Globus pallidus (tissue), 1 donor: ENCODE measurements at places on chromosomes 5 and 9.

DNA sequence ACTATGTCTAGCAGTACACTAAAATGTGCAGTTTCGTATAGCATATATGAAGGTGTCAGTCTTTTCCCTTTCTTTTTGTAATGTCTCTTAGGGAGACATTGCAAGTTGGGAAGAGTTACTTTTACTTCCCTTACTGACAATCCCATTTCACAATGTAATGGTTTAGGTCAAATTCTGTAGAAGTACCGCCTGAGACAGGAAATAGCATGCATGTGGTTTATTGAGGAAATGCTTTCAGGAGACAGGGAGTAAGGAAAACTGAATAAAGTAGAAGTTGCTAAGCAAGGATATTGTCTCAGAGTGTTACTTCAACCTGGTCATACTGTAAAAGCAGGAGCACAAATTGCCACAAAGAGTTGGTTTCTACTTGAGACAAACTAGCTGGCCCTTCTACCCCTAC lies 32.1 kb upstream of the MSANTD3 start:
- no peak for DNase-seq

DNA sequence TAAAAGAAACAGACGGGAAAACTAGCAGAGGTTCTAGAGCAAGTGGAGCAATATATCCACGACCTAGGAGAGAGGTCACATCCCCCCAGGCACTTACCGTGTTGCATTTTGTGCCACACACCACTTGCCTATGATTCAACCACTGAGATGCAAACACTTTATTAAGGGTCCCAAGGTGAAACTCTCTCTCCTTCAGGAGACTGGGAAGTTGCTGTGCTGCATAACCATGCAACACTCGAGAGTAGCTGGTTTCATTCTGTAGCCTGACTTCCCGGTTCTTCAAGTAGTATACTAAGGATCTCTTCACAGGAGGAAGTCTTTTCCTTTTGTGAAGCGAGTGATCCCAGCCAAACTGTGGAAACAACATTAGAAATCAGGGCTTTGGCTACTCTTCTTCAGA lies 1.6 kb downstream of the DCAF12 start:
- DNase-seq = no peak

DNA sequence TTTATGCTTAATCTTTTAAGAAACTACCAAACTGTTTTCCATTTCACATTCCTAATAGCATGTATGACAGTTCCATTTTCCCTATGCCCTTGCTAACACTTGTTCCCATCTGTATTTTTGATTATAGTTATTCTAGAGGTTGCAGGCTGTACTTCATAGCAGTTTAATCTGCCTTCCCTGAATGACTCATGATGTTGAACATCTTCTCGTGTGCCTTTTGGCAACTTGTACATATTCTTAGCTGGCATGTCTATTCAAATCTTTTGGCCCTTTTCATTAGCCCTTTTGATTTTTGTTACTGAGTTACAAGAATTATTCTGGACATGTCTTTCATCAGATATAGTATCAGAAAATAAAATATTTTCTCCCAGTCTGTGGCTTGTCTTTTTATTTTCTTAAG lies 320.3 kb downstream of the DIRAS2 start:
- no peak for DNase-seq

DNA sequence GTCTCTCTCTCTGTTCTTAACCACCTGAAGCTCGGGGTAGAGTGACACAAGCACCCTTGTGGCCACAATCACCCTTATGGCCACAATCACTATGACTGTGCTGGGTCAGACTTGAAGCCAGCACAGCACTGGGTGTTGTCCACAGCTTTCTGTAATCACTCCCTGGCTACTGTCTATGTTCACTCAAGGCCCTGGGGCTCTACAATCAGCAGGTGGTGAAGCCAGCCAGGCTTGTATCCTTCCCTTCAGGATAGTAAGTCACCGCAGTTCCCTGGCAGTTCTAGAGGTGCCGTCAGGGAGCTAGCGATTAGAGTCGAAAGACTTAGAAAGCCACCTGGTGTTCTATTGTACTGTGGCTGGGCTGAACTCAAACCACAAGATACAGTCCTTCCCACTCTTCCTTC lies 44.2 kb downstream of the GDA start:
- DNase-seq = no peak

DNA sequence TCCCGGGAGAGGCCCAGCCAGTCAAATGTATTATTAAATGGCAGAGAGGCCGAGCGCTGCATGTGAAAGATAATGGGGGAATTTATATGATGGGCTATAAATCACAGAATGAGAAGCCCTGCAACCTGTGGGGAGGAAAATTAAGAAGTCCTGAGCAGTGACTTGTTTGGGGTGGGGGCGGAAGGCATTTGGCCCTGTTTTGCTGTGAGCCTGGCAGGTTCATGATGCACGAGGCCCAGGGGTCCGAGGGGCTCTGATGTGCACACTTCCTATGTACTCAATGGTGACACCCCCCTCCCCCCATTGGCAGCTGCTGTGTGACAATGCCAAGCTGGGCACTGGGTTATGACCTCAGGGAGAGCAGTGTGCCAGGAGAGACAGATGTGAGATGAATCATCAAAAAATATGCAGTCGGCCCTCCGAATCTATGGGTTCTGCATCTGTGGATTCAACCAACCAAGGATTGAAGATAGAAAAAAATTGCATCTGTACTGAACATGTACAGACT lies 13.7 kb upstream of the DAB2IP start:
- DNase-seq = peak; percentile 95

DNA sequence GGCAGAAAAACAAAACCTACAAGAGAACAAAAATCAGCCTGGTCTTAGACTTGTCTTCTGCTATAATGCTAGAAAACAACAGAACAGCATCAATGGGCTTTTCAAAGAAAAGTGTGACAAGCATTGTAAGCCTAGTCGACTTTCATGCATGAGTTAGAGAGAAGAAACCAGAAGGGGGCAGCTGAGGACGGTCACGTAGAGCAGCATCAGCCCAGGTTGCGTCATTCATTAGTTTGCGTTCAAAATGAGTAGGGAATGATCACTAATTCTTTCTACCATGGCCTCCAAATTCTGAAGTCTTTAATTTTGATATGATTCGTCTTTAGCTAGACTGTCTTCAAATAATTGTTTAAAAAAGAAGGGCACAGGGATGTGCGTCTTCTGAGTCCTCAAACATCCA lies 4.7 kb upstream of the ISCA1 start:
- DNase-seq = no peak

DNA sequence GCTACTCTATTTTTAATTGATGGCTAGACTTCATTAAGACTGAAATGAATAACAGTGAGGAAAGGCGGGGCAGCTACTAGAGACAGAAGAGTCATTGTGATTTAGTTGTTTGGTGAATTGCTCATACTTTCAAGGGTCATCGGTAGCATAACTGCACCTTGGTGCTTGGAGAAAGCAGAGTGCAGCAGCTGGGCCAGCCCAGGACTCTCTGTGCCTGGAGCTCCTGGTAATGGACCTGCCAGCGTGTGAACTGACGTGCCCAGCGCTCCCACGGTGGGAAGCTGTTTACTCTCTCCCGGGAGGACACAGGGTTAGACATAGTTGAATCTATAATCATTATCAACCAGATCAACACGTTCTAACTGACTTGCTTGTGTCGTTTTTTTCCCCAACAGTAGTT lies 42.9 kb downstream of the LURAP1L start:
- DNase-seq = no peak

DNA sequence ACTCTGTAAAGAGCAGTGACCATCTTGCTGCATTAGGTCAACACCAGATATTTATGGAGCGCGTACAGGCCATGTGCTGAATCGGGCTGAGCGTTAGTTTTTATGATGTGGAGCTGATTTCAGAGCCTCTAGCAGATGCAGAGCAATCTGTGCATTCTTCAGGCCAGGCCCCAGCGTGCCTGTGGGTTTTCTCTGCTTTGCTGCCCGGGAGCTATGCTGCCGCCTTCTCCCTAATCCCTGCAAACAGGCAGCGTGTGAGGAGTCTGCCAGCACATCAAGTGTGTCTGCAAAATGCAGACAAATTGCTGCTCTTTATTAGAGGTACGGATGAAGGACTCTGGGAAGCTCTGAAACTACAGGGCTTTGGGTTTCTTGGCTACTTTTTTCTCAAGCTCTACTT lies 170.0 kb downstream of the NTRK2 start:
- no peak for DNase-seq
